NCI-H510A (cell line): ENCODE measurements at places on chromosomes 2 and 18.

DNA sequence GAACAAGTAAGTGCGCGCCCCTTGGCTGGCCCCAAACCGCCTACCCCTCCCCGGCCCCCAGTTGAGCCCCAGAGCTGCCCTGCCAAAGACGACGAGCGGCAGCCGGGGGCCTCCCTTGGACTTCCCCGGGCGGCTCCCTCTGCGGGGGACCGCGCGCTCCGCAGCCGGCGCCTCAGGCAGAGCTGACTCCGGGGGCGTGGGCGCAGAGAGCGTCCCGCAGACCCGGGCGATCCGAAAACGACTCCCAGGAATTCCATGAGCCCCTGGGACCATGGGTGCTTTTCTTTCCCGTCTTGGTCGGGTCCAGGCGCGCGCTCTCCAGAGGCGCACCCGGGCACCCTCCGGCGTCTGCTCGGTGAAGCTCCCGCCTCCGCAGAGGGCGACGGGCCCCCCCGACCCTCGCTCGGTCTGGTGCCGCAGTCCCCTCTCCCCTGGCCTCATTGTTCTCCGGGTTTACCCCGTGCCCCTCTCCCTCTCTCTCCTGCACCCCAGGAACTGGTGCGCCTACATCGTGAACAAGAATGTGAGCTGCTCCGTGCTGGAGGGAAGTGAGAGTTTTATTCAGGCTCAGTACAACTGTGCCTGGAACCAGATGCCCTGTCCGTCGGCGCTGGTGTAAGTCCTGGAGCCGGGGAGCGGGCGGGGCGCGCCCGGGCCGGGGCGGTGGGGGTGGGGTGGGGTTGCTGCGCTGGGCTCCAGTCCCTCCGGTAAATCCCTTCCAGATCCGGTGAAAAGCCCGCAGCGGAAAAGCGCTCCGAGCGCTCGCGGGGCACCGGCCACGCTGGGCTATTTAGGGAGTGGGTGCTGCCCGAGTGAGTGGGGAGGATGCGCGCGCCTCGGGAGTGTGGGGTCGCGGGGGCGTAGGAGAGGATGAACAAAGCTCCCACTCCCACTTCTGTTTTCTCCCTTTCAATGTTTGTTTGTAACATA is 776 bp downstream of the EMILIN2 start:
- DNase-seq = no peak

GRCh38 chr18:49892148-49892924 is 79.0 kb upstream of the ACAA2 start:
- DNase-seq = no peak

DNA sequence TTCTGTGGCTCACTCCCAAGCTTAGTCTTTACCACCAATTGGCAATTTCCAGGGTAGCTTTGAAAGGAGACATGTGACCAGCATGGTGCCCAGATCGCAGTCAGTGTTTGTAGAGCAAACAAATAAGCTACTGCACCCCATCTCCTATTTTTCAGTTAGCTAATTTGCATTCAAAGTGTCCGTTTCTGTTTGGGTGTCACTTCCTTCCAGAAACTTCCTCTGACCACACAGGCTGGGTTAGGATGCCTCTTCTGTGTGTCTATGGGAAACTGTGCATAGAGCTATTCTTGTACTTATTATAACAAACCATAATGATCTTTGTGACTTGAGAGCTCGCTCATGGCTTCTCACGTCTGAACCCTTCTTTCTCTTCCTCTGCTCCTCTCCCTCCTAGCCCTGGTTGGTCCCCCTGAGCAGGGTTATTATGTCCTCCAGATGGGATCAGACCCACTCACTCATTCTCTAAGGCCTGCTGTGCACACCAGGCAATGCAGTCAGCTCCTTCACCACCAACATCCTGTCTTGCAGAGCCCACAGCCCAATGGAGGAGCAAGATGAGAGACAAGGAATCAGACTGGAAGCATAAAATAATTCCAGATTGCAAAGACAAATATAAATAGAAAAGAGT is 101.2 kb upstream of the ALK start:
- no peak for DNase-seq

- no peak for DNase-seq
Observed at GRCh38 chr18:10495936-10496335, 29.9 kb upstream of the NAPG start.

DNA sequence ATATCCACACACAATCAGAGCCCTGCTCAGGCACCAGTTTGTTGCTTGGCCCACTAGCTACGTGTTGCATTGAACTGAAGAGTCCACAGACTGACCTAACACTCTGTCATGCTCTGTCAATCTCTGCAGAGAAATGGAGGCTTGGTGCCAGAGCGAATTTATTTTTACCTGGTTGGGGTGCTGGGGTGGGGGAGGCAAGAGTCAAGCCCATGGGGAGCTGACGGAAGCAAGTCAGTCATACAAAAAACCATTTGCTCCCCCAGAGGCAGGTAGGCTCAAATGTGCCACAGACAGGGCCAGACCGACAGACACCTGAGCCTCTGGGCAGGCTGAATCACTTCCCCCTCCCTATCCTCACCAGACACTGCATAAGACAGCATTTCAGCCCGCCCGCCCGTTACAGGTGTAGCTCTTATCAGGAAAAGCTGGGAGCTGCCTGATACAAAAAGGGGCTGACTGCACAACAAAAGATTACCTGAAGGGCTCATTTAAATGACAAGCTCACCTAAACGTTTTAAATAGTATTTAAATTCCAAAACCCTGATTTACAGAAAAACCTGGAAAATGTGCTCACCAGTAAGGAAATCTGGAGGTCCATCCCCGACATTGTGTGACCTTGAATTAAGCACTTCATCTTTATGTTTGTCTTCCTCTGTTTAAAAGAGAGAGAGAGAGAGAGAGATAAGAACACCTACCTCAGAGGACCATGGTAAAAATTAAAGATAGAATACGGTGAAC is 2.1 kb upstream of the PCBP1 start:
- DNase-seq = peak; percentile 75

- peak; percentile 78 for DNase-seq
Observed at GRCh38 chr2:23404426-23404825, 19.4 kb downstream of the KLHL29 start.

- DNase-seq = no peak
Observed at GRCh38 chr2:165060411-165060810, 105.1 kb upstream of the SLC38A11 start.

GRCh38 chr18:35513181-35513936 is 15.6 kb upstream of the INO80C start:
- DNase-seq = no peak

GRCh38 chr18:79538635-79539034 is 141.0 kb upstream of the CTDP1 start:
- no peak for DNase-seq

DNA sequence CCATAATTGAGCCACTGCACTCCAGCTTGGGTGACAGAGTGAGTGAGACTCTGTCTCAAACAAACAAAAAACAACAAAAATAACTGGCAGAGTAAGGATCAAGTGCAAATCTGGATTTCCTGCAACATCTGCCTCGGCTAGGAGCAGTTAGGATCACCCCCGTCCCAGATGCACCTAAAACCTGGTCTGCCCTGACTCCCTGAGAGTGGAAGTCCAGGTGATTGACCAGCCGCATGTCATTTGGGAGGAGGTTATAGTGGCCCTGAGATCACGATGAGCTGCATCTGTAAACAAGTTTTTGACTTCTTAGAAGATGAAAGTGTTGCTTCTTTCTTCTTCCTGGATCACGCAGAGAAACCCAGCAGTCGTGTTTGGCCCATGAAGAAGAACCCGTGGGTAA is 5.0 kb upstream of the ESPNL start:
- no peak for DNase-seq

DNA sequence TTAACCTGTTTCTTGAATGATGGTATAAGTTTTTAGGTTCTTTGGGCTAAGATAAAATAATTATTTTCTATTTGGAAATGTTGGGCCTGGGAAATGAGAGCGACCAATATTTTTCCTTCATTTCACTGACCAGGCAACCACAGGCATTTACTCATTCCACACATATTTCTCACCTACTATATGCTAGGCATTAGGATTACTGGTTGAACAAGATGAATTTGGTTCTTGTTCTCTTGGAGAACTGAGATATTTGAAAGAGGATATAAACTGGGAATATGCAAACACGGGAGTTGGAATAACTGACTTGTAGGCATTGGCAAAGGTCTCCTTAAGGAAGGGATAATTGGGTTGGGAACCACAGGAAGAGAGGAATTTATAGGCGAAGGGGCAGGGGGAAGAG is 3.9 kb upstream of the MYL1 start:
- no peak for DNase-seq

DNA sequence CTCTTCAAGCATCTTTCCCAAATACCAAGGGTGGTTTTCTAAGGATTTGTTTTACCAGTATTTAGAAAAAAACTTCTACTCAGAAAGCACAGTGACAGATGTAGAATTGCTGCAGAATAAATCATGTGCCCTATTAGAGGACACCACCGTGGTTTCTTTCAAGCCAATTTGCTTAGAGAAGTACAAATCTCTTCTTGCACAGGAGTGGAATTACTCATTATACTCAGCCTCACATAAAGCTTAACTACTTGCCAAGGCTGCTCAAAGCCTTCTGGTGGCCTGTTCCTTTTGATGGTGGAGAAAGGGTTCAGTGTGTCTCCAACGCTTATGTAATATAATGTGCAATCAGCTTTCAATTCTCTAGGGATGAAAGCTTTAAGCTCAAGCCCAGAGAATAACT is 66.5 kb upstream of the CTNNA2 start:
- no peak for DNase-seq

DNA sequence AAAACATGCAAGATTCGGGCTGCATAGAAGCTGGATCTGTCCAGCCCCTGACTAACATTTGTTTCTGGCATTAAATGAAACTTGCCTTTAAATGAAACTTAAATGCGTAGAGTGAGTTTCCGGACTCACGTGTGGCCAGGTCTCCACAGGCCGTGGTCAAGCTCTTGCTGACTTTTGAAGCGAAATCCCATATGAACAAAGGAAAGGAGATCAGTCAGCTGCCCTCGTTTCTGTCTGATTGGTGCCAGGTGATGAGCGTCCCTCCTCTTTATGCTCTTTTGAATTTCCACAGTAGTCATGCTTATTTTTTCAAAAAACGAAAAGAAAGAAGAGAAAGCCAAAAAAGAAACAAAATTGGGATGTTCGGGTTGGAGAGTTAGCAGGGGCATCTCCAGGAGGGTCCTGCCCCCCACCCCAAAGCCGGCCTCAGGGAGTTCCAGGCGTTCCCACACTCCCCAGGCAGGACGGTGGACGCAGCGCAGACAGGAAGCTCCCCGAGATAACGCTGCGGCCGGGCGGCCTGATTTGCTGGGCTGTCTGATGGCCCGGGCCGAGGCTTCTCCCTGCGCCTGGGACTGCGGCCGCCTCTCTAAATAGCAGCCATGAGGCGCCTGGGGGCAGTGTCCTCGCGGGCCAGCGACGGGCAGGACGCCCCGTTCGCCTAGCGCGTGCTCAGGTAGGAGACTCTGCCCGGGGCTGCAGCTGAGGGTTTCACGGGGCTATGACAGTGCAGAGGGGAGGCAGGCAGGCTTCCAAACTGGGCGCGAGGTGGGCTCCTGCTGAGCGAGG is at the start of gene COLEC11:
COLEC11 (plus strand) TSS at position 620 of the 789 bp plus-strand sequence. CDS start 9,229 bp downstream, outside the sequence.
- DNase-seq = no peak

DNA sequence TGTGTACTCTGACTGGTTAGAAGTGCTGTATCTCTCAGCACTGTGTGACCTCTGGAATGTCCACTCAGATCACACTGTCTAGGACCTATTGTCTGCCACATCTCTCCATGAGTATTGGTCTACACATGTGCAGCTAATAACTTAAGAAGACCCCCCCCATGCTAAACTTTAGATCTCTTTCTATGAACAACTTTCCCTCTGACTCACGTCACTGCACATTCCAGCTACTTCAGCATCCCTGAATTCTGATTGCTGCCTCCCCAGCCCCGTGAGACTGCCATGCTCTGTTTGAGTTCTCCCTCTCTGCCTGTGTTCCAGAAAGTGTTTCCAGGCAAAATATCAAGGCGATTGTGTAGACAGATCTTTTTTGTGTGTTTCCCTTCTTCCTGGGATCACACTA is 41.8 kb downstream of the RAPGEF4 start:
- no peak for DNase-seq

- no peak for DNase-seq
Observed at GRCh38 chr18:51350081-51350480, 152.6 kb upstream of the MEX3C start.

GRCh38 chr2:101349893-101350662 is 37.2 kb downstream of the CREG2 start:
- no peak for DNase-seq

GRCh38 chr2:191012845-191013681 is 908 bp downstream of the STAT1 start:
- no peak for DNase-seq

- no peak for DNase-seq
Observed at GRCh38 chr2:68753318-68753717, 18.7 kb downstream of the ARHGAP25 start.

- DNase-seq = no peak
Observed at GRCh38 chr18:70671889-70672565, 383.2 kb downstream of the SOCS6 start.

DNA sequence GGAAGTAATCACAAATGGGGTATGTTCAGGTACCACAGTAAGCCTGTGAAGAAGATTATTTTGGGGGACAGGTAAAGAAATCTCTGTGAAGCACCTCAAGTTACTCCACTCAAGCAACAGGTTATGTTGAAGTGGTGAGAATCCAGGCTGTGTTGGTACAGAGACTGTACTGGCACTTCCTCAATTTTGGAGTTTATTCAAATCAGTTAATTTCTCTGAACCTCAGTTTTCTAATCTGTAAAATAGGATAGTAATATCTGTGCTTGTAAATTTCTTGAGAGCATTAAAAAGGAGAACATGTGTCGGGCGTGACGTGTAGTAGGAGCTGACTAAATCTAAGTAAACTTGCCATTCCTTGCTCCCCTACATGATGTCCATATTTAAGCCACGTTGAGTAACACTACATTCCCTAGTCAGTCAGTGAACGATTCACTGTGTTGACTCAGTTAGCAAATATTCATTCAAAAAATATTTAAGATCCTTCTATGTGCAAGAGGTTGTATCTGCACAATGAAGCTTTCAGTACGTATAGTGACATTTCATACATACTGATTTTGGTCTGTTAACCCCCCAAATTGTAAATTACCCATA is 504.2 kb downstream of the ZEB2 start:
- no peak for DNase-seq
